Kidney tubule cell (primary cell): ENCODE measurements at places on chromosomes 13 and 19.

GRCh38 chr19:46731584-46731983 is 14.3 kb upstream of the FKRP start:
- no peak for DNase-seq

GRCh38 chr13:71621174-71622124 is 245.6 kb downstream of the DACH1 start:
- DNase-seq: no peak

DNA sequence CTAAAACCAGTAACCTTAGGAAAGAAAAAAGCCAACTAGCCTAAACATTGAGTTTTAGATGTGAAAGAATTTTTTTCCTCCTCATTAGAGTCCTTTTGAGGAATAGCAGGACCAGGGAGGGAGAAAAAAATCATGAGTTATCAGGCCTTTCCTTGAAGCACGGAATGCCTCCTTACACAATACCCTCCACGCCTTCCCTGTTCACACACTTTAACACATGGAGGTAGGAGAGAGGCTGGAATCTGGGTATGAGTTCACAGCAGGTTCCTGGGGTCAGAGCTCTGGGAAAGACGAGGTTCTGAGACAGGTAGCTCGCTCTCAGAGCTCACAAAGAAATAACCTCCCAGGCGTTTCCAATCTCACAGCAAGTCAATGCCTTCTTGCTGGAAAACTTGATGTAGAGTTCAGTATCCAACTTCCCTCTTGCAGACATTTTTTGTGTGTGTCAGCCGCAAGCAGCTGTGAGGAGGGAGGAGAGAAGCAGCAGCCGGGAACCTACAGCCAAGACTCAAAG is 716 bp downstream of the ZNF573 start:
- DNase-seq: peak; percentile 37

- no peak for DNase-seq
Observed at GRCh38 chr19:40923934-40924391, 41.9 kb upstream of the CYP2A7 start.

DNA sequence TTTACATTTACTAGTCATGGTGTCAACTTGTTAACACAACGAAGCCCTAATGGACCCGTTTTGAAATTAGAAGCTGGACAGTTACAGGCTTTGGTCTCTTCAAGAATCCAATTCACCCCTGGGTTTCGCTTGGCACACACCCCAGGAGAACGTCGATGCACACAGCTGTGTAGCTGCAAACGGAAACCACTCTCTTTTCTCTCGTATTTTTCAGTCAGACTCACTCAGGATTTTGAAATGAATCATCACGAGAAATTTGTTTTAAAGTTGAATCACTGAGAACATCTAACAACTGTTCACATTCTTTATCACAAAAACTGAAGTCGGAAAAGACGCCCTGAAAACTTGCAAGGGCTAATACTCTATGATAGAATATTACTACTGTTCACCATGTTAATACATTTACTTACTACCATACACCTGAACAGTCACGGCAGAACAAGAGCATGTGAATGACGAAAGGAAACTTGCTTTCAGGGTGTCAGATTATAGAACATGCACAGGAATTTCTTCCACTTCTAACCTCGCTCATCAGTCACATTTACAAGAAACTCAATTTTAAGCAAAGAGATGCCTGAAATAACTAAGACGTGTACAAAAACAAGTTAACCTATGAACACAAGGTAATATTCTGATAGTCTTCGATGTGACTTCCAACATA is 4.7 kb downstream of the PNMA8A start:
- DNase-seq: peak; percentile 24

GRCh38 chr13:26837997-26838396 is 77.4 kb upstream of the GPR12 start:
- DNase-seq: no peak

- peak; percentile 34 for DNase-seq
Observed at GRCh38 chr19:7678971-7679751, 1.5 kb upstream of the TRAPPC5 start.

GRCh38 chr13:20360041-20360491 is 127.9 kb upstream of the GJB6 start:
- peak; percentile 71 for DNase-seq

DNA sequence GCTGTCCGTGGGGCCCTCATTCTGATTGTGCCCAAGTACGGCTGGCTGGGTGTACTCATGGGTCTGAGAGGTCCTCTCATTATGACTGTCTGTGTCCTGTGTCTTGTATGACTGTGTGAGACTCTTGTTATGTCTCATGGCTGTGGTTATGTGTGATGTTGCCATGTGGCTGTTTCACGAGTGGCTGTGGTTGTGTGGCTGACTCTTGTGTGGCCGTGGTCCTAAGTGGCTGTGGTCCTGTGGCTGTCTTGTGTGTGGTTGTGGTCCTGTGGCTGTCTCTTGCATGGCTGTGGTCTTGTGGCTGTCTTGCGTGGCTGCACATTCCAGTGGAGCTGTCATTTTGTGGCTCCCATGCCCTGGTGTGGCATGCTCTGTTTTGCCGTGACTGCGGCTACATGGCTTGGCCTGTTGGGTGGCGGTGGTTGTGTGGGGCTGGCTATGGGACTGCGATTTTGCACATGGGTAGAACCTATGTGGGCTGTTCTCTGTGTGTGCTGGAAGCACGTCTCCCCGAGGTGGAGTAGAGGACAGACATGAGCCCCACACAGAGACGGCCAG is 2.5 kb downstream of the LYL1 start:
- DNase-seq: peak; percentile 47

- no peak for DNase-seq
Observed at GRCh38 chr19:608155-609003, 18.7 kb downstream of the HCN2 start.

DNA sequence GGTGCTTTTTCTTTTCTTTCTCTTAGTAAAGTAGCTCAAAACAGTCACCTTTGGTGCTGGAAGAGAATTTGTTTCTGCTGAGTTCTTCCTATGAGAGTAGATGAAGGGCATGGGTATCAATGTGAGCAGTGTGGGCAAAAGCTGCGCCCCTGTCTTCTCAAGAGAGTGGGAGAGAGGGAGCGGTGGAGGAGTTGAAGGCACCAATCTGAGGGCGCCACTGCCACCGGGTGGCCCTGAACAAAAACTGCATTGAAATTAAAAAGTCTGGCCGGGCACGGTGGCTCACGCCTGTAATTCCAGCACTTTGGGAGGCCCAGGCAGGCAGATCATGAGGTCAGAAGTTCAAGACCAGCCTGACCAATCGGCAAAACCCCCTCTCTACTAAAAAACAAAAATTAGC is 28.7 kb upstream of the EPHX3 start:
- DNase-seq: no peak

DNA sequence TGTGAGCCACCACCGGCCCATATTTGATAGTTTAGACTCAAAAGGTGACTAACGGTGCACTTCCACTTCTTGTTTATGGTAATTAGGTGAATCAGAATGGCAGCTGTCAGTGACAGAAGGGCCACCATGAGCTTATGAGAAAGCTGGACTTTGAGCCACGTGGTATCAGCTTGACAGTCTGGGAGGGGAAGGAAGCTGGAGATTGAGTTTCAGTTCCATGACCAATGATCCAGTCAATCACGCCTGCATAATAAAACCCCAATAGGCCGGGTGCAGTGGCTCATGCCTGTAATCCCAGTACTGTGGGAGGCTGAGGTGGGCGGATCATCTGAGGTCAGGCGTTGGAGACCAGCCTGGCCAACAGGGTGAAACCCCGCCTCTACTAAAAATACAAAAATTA is 8.2 kb downstream of the EID2B start:
- peak; percentile 76 for DNase-seq

DNA sequence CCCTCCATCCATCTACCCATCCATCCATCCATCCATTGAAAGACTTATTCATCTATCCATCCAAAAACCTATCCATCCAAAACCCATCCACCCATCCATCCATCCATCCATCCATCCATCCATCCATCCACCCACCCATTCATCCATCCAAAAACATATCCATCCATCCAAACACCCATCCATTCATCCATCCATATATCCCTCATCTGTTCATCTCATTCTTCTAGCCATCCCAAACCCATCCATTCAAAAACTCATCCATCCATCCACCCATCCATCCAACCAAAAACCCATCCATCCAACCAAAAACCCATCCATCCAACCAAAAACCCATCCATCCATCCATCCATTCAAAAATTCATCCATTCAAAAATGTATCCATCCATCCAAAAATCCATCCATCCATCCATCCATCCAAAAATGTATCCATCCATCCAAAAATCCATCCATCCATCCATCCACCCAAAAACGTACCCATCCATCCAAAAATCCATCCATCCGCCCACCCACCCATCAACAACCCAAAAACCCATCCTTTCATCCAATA is 56.5 kb downstream of the TSHZ3 start:
- no peak for DNase-seq

DNA sequence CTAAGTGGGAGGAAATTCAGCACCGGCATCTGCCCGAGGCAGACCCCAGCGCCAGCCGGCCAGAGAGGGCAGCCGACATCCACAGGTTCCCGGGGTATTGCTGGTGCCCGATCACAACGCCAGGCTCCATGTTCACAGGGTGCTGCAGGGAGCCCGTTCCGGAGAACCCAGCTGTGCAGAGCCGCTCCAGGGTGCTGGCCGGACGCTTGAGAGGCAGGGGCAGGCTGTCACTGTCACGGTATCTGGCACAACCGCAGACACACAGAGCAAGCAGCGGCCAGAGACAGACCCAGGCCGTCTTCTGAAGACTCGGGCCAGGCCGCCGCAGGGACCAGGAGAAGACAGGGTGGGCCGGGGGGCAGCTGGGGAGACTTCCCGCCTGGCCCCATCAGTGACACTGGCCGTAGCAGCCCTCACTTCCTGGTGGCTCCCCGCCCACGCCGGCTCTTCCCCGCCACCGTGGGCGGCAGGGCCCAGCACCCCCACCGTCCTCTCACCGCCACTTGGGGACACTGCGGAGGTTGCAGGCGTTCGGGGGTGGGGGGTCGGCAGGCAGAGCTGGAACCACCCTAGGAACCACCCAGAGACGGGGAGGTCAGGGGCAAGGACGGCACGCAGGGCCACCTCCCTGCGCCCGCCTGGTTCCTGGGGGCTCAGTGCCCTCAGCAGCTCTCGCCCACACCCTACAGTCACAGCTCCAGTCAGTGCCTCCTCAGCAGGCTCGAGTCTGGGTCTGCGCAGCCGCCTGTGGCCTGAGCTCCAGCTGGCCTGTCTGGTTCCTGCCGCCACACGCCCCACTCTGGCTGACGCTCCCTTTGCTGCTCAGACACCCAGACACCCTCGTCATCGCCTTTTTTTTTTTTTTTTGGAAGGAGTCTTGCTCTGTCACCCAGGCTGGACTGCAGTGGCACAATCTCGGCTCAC is 3.8 kb downstream of the RNF126 start:
- no peak for DNase-seq

GRCh38 chr13:58461217-58461616 is 829.7 kb downstream of the PCDH17 start:
- DNase-seq: no peak

DNA sequence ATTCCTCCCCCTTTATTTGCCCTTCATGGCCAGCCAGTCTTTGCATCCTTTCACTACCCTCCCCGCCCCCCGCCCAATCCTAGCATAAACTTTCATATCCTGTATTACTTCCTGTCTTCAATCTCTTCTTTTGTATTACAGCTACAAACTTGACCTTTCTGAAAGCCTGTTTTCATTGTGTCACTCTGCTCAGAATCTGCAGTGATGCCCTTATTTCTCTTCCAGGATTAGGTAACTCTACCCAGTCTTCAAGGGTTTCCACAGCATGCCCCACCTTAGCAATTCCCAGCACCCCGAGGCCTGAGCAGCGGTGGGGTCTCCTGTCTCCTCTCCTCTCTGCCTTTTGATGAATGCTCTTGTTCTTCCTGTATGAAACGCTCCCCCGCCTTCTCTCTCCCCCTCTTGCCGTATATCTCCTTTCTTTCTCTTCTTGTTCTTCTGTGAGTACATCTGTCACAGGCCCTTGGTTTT is 145.6 kb downstream of the SHISA2 start:
- no peak for DNase-seq

- DNase-seq: peak; percentile 46
Observed at GRCh38 chr19:1468821-1469254, 10.2 kb downstream of the C19orf25 start.

DNA sequence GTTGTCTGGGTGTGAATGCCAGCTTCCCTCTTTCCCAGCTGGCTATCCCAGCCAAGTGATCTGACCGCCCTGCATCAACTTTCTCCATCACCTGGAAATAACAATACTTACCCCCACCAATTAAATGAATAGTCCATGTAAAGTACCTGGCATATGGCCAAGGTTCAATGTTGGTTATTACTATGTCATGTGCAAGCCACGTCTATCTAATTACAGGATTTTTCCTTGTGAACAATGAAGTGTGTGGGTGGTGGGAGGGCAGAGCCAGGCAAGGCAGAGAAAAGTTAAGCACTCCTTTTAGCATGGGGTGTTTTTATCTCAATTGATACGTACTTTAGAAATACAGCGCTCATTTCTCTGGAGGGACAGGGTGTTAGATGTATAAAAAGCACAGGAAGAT is 121.1 kb downstream of the NHLRC3 start:
- no peak for DNase-seq

GRCh38 chr19:2235381-2236063 is 607 bp downstream of the PLEKHJ1 start:
- DNase-seq: peak; percentile 32

- DNase-seq: no peak
Observed at GRCh38 chr19:44232867-44233266, 20.5 kb downstream of the ZNF227 start.

- DNase-seq: no peak
Observed at GRCh38 chr19:44974857-44975256, 19.7 kb downstream of the CLPTM1 start.

- DNase-seq: no peak
Observed at GRCh38 chr19:2425622-2426581, 1.5 kb downstream of the TIMM13 start.

- no peak for DNase-seq
Observed at GRCh38 chr13:50629966-50630365, 213.5 kb downstream of the DLEU7 start.

GRCh38 chr13:21800837-21801616 is 130.2 kb downstream of the FGF9 start:
- peak; percentile 79 for DNase-seq

DNA sequence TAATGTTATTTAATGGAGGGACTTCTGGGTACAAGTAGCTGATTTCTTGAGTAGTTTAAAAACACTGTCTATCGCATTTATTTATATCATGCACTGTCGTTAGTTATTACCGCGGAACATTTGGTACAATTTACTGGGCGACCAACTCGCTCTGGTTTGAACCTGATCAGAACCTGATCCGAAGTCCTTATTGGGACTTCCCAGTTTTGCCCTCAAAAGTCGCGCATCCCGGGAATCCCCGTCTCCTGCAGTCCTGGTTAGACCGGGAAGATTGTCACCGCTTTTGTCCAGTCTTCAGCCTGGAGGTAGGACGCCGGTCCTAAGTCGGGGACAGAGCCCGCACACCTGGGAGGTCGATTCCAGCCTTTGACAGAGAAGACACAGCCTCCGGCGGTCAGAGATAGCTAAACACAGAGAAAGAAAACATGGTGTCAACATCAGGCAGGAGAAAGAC is 694 bp downstream of the CLN5 start:
- peak; percentile 56 for DNase-seq

DNA sequence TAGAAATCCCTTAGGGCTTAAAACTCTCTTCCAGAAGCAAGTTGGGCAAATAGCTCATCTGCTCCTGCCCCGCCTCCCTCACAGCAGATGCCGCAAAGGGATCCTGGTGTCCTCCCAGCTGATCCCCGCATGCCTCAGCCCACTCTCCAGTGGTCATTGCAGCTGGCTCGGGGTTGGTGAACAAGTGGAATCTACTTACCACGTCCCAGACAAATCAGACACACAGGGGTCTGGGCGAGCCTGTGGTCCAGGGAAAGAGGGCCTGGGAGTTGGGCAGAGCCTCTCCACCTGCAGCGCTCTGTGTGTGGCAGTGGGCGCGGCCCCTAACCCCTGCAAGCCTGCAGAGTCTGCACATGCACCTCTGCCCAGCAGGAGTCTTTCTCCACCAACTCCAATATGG is 10.8 kb upstream of the C19orf33 start:
- no peak for DNase-seq
